Esophagus mucosa (tissue), 1 donor: ENCODE measurements at places on chromosomes 3 and 15. TPM values are rescaled to one million over a fixed set of nuclear protein-coding genes. Genes with fewer than 3 reads are reported as not detected.

The WDR93 gene
- not detected for total RNA-seq

The CNTN4 gene
- 0.68 TPM for total RNA-seq

The LRTM1 gene
- total RNA-seq, result not detected

The SEMA3B gene
- 2.4 TPM for total RNA-seq

The SSUH2 gene
- total RNA-seq, result 0.36 TPM

The ZNF717 gene
- total RNA-seq, result 7.3 TPM

The GOLIM4 gene
- total RNA-seq, result 8.6 TPM

The CHRNA3 gene
- 0.20 TPM for total RNA-seq

The SPATA12 gene
- not detected for total RNA-seq

The GRK7 gene
- not detected for total RNA-seq

The ANKUB1 gene
- total RNA-seq, result not detected

The HRG gene
- 0.12 TPM for total RNA-seq

The SI gene
- total RNA-seq, result not detected

The ESYT3 gene
- total RNA-seq, result 0.80 TPM

The LINGO1 gene
- 0.32 TPM for total RNA-seq

The RAD51 gene
- total RNA-seq, result 8.2 TPM

The TTLL13 gene
- total RNA-seq, result not detected

The C3orf20 gene
- total RNA-seq, result 0.24 TPM

The MNS1 gene
- total RNA-seq, result 2.4 TPM

The POMGNT2 gene
- total RNA-seq, result 4.7 TPM

The CHRM5 gene
- not detected for total RNA-seq

The ECT2 gene
- total RNA-seq, result 22.4 TPM

The CNBP gene
- total RNA-seq, result 236 TPM

The TLR9 gene
- total RNA-seq, result 0.04 TPM

The P2RY1 gene
- total RNA-seq, result 20.5 TPM

The WNT7A gene
- total RNA-seq, result 0.16 TPM

The PLA2G4D gene
- 1.5 TPM for total RNA-seq

The GLDN gene
- 0.56 TPM for total RNA-seq

The RFX7 gene
- 15.1 TPM for total RNA-seq

The SLC51B gene
- not detected for total RNA-seq

The MAP6D1 gene
- total RNA-seq, result 2.0 TPM

The CD200R1 gene
- 2.9 TPM for total RNA-seq

The SLC7A14 gene
- total RNA-seq, result not detected

The TRAT1 gene
- total RNA-seq, result 0.20 TPM

The CHRFAM7A gene
- not detected for total RNA-seq

The HYAL1 gene
- total RNA-seq, result 4.1 TPM

The PPP1R14D gene
- total RNA-seq, result not detected

The NR2E3 gene
- total RNA-seq, result 0.56 TPM

The SPINK8 gene
- total RNA-seq, result 1.6 TPM

The CIB1 gene
- 118 TPM for total RNA-seq

The HIGD1A gene
- 114 TPM for total RNA-seq

The TAGLN3 gene
- total RNA-seq, result not detected

The SPINT1 gene
- total RNA-seq, result 127 TPM

The SLC9A9 gene
- 14.6 TPM for total RNA-seq

The ARGFX gene
- total RNA-seq, result not detected
